M059J (cell line): ENCODE measurements at places on chromosomes 3 and 15.
A peak's percentile ranks its signal among the peaks of the same experiment; 100 is the strongest.

GRCh38 chr3:136749091-136749490 lies 3.1 kb downstream of the STAG1 start:
- no peak for DNase-seq

DNA sequence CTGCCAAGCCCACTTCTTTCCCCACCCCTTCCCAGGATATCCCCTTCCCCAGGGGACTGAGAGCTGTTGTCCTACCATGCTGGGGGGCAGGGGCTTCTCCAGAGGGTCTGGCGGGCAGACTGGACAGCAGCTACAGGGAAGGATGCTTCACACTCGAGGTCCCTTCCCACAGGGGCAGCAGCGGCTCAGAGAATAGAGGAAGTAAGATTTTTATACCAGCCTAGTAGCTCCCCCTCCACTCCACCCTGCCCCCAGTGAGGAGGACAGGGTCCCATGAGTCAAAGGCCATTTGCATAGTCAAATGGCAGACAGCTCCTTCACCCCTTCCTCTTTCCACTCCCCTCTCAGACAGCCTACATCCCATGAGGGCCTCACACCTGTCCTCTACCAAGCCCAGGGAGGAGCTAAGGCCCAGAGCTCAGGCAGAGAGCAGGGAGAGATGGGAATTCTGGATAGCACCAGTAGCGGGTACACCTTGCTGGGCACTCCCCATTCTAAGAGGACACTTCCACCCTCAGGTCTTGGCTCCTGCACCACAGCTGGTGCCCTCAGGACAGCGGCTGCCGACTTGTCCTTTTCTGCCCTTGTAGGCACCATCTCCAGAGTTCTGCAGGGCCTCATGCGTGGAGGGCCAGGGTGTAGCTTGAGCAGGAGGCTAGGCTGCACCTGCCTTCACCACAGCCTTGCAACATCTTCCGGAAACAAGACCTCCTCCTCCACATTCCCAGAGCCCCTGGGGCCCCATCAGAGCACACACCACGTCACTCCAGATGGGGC lies at the start of gene TLR9:
TSS of gene TLR9 (minus strand) at position 194 of the 777 bp plus-strand sequence. CDS start at position 78, 116 bp downstream.
- DNase-seq = no peak

DNA sequence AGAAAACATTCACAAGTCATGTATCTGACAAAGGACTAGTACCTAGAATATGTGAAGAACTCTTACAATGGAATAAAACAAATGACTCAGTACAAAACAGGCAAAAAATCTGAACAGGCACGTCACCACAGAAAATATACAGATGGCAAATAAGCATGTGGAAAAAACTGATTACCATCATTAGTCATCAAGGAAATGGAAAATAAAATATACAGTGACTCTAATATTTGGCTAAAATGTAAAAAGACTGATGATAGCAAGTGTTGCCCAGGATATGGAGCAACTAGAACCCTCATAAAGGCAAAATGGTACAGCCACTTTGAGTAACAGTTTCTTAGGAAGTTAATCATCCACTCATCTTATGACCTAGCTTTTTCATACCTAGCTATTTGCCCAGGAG lies 95.8 kb upstream of the ABHD17C start:
- DNase-seq = peak; percentile 86

DNA sequence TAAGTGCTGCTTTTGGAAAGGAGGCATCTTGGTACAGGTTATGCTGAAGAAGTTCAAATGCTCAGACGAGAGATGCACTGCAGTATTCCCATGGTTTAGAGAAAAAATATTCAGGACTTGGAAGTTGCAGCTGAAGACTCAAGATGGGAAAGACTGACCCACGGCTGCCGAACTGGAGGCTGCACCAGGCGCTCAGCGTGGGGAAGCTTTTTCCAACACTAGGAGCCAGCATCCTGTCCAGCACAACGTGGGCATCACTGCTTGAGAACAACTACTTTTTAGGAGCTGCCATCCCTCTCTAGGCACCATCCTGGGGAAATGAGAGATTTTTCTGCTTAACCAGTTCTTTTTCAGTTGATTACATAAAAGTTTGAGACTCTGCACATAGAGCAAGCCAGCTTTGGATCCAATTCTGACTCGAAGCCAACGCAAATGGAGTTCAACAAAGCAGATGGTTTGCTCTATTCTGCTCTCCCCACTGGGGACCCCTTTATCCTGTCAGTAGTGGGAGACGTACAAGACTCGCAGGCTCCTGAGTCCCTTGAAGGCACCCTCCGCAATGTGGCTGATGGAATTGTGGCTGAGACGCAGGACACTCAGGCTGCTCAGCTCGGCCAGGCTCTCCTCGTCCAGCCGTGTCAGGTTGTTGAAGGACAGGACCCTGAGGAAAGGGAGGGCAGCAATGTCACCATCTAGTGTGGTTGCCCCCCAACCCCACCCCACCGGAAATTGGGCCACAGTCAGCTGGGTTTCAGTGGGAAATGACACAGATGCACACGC lies 93.8 kb downstream of the LRIG1 start:
- no peak for DNase-seq
